ENCODE measurements at places on chromosomes 5 and 9.

- no peak for DNase-seq
Measured at GRCh38 chr9:123283048-123283408, 14.6 kb upstream of the STRBP start.

- no peak for DNase-seq
Measured at GRCh38 chr5:65190328-65191053, 291.2 kb downstream of the ADAMTS6 start.

DNA sequence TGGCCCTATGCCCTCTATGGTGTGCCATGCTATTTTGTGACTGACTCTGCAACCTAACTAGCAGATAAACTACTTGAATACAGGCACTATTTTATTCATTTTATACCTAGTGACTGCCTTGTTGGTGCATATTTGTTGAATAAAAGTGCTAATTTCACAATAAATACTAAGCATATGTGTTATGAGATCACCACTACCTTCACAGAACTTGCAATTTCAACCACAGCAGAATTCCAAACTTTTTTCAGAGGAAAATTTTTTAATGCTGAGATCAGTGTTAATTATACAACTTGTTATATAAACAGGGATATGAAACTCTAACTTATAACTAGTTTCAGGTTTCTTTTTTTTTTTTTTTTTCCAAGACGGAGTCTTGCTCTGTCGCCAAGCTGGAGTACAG is 94.8 kb downstream of the NR3C1 start:
- DNase-seq, result no peak

- DNase-seq, result no peak
Measured at GRCh38 chr9:4750023-4750673, 9.1 kb upstream of the AK3 start.

- DNase-seq, result no peak
Measured at GRCh38 chr9:137267933-137268355, 9.6 kb upstream of the TOR4A start.

DNA sequence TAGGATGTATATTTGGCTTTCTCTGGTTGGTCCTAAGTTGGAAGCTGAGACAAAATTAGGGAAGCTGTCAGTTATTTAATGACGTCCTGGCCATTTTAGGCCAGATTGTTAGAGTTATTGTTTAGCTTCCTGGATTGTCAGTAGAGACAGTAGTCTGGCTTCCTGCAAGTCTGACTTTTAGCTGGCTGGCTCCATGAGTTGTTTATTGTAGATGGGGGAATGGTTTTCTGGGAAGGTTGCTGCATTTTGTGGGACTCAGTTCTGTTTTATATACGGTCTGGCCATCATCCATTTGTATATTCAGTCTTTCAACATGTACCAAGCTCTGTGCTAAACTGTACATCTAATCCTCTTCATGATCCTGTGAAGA is 68.3 kb downstream of the SGCD start:
- no peak for DNase-seq

DNA sequence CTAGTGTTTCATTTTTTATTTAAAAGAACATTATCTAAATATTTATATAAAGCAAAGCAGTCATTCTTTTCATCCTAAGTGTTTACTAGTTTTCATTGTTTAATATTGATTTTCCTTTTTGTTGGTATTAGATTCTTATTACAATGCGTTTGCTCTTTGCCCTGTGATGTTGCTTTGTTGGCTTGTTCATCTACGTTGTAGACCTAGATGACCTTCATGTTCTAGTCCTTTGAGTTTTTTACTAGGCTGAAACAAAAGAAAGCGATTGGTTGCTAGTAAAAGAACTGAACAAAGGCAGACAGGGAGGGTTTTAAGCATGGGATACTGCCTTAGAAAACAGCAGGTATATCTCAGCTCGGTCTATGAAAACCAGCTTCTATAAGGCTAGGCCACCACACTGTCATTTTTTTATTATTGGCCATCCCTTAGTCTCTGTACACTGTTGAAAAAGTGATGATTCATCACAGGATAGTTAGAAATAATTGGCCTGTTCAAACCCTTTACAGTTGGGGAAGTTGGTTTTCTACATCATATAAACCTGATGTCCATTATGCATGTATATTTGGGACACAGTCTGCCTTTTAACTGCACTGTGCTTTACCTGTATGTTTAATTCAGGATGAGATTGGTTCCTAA is 119.0 kb downstream of the ZCCHC7 start:
- no peak for DNase-seq

DNA sequence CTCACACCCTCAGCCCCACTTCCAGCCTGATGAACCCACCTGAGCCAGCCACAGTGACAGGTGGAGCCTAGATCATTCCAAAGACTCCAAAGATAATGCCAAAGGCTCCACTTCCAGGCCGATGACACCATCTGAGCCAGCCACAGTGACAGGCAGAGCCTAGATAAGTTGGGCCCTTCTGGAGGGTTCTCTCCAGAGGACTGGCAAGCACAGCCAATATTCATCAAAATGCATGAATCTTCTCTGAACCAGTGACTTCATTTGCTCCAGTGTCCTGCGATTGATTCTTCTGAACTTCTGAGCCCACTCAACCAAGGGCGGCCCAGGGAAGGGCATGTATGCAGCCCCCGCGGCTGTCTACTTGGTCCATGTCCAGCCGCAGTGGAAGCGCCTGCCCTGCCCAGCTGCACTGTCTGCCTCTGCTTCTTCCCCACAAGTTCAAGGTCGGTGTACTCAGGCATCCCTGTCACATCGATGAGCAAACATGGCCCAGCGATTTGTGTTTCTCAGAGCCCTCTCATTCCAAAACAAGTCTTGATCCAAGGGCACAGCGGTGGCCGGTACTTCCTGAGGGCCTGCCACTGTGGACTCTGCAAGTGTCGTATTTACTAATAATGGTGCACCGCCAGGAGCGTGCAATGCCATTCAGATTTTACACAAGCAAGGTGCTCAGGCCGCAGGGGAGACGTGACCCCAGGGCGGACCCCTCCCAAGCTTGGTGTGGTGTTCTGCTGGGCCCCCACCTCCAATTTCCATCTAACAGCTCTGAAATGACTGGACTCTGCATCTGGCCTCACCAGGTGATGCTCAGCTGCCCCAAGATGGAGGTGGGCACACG is 107.0 kb downstream of the VAV2 start:
- no peak for DNase-seq

- no peak for DNase-seq
Measured at GRCh38 chr5:137442660-137443059, 56.5 kb downstream of the SPOCK1 start.

GRCh38 chr5:137619191-137619870 is 116.6 kb downstream of the KLHL3 start:
- DNase-seq, result no peak

DNA sequence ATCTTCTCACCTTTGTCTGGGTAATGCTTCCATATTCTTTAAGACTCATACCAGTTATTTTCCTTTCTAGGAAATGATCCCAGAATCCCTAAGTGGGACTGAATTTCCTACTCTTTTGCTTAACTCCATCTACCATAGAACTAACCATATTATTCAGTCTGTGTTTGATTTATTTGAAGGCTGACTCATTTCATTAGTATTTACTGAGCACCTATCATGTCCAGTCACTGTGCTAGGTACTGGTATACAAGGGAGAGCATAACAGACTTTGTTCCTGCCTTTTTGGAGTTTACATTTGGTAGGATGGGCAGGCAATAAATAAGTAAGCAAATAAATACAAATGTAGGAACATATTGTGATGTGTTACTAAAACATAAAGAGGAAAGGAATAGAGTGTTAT is 4.3 kb downstream of the NPR2 start:
- DNase-seq, result no peak

DNA sequence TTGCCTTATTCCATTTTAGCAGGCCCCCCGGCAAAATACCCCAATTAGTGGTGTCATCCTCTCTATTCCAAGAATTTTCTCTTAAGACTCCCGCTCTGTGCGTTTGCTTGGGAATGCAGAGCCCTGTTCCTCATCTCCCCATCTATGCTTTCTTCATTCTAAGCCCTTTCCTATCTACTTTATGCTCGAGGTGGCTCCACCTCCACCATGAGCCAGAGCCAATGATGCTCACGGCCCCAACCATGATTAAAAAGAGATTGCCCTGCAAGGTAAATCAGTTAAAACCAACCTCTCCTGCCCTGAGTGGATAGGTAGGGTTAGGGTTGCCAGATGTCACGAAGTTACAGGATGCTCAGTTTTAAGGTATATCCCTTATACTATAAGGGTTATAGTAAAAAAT is 677 bp upstream of the TXNDC15 start:
- DNase-seq, result no peak

DNA sequence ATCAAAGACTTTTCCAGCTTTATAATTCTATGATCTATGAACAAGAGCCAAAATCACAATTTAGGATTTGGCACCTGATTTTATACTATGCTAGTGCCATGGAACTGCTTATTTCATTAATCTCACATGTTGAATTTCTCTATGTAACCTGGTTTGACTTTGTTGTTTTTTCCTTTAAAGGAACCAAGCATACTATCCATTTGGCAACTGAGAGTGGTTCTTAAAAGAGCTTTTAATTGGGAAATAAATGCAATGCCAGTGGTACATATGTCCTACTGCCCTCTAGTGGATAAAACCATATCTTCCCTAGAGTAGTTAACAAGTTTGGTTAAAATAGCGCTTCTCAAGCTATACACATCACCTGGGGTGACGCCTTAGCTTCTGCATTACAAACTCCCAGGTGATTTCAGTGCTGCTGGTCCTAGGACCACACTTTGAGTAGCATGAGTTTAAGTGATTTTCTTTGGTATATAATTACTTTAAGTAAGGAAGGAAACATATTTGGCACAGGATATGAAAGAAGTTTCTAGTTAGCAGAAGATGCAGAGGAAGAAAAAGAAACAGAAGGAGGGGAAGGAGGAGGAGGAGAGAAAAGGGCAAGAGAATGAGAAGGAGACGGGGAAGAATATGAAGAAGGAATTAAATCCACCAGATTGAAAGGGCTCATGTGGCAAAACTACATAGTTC is 56.8 kb downstream of the FGF10 start:
- DNase-seq, result no peak

GRCh38 chr5:154826-155225 is 36.5 kb upstream of the LRRC14B start:
- DNase-seq, result no peak

DNA sequence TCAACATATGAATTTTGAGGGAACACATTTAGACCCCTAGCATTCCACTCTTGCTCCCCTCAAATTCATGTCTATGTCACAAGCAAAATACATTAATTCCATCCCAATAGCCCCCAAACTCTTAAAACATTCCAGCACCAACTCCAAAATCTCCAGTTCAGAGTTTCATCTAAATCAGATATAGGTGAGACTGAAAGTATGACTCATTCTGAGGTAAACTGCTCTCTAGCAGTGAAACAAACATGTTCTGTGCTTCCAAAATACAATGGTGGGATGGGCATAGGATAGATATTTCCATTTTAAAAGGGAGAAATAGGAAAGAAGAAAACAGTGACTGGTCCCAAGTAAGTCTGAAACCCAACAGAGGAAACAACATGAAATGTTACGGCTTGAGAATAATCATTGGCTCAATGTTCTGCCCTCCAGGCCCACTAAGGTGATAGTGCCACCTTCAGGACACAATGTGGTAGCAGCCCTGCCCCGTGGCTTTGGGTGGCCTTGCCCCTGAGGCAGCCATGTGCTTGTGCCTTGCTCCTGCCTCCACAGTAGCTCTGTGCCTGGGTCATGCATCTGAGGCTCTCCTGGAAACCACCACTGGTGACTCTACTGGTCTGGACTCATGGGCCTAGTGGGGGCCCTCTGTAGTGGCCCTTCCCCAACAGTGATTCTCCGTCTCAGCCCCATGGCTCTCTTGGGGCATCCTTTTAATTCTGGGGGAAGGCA is 36.4 kb upstream of the IPPK start:
- DNase-seq, result no peak

GRCh38 chr5:32020271-32020670 is 153.8 kb downstream of the GOLPH3 start:
- DNase-seq, result no peak

GRCh38 chr5:157267761-157268480 is 2.0 kb downstream of the CYFIP2 start:
- DNase-seq, result no peak

DNA sequence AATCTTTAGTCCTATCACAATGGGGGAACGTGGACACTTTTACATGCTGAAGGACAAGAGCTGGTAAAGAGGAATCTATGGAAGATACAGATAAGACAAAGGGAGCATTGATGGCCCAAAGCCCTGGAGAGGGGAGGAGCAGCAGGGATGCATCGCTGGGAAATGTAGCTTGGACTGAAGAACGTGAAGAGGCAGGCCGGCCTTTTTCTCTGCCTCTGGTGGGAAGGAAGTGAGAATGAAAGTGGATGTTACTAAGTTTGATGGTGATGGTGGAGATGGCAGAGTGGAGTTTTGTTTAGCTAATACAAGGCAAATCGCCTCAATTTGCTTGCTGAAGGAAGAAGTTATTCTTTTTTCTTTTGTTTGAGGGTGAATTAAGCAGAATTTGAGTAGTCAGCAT is 124.6 kb upstream of the TAF11L2 start:
- no peak for DNase-seq

DNA sequence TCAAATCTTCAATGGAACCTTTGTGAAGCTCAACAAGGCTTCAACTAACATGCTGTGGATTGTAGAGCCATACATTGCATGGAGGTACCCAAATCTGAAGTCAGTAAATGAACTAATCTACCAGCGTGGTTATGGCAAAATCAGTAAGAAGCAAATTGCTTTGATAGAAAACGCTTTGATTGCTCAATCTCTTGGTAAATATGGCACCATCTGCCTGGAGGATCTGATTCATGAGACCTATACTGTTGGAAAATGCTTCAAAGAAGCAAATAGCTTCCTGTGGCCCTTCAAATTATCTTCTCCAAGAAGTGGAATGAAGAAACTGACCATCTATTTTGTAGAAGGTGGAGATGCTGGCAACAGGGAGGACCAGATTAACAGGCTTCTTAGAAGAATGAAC is 54.7 kb upstream of the TTC39B start:
- no peak for DNase-seq

DNA sequence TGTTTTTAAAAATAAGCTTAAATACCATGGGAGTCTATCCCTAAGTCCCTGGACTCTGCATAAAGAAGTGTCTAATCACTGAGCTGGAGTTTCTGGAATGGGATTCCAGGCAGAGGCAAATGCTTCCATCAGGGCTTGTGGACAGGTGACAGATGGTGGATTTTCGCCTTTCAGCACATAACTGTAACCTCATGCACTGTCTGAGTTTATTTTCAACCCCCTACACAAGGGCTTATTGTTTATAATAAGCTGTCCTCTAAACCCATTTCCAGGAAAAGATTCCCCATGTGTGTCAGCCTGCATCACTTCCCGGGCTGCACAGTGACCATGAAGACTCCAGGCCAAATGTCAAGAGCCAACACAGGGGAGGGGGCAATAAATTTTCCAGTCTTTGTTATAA is 264.0 kb downstream of the PIK3R1 start:
- no peak for DNase-seq

- no peak for DNase-seq
Measured at GRCh38 chr9:104934691-104935500, 6.9 kb upstream of the ABCA1 start.

GRCh38 chr9:134071149-134071548 is 3.3 kb upstream of the BRD3 start:
- DNase-seq, result no peak

GRCh38 chr9:111851553-111851952 is 45.1 kb upstream of the UGCG start:
- no peak for DNase-seq

- DNase-seq, result no peak
Measured at GRCh38 chr9:99300103-99300439, 78.0 kb downstream of the SEC61B start.

Data from GM12891 (cell line).